NCI-H1694 treated with DMSO at 0.1 percent for 48 hours (cell line): ENCODE measurements at places on chromosomes 5 and 9.

GRCh38 chr9:101999441-101999840, 261.0 kb upstream of the GRIN3A start:
- DNase-seq = peak; percentile 87

DNA sequence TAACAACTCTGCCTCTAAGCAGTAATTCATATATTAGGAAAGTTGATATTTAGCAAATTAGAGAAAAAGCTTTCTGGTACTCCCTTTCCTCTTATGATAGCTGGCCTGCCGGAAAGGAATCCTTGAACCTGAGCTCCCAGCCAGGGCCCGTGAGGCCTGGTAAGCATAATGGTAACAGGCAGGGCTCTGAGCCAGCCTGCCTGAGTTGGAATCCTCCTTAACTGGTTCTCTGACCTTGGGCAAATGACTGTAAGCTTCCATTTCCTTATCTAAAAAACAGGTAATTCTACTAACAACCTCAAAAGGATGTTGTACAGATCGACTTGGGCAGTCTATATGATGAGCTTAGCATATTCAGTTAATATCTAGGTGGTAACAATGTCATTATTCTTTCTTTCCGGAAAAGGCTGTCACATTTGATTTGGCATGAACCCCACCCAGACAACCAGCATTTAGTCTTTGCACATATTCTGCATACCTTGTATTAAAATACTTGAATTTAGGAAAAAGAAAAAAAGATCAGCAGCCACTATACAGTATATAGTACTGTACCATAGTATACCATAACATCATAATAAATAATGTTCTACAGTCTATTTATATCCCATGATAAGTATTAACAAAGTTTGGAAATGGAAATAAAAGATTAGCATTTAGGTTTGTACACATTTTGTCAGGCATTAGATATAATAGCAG, 55.7 kb upstream of the MAP3K1 start:
- no peak for DNase-seq

GRCh38 chr5:172525996-172526360, 71.7 kb upstream of the SH3PXD2B start:
- no peak for DNase-seq

DNA sequence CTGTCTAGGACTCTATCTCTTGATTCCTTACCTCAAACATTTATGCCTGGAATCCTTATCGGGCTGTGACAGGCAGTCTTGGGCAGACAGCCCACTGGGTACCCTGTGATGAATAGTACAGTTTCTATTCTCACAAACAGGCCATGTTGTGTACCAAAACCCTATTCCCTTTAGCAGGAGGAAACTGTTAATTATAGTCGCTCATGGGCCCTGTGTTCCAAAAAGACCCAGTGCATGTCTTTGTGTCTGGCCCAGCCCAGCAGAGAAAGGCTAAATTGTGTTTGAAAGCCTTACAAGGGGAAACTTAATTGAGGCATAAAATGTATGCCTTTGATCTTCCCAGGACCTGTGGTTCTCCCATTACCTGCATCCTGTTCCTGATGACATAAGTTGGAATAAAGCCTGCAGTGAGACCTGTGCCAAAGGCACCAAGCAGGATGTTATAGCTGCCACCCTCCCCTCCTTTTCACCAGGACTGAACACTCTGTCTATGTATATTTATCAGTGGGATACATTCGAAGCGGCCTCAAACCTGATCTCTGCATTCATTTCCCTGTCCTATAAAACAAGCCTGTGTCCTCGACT, 43.3 kb downstream of the TLR4 start:
- DNase-seq = no peak

- DNase-seq = no peak
These were observed 282.1 kb downstream of the NFIB start for GRCh38 chr9:14031810-14032209.

- DNase-seq = no peak
These were observed 12.1 kb downstream of the TMEM245 start for GRCh38 chr9:109107402-109108240.

DNA sequence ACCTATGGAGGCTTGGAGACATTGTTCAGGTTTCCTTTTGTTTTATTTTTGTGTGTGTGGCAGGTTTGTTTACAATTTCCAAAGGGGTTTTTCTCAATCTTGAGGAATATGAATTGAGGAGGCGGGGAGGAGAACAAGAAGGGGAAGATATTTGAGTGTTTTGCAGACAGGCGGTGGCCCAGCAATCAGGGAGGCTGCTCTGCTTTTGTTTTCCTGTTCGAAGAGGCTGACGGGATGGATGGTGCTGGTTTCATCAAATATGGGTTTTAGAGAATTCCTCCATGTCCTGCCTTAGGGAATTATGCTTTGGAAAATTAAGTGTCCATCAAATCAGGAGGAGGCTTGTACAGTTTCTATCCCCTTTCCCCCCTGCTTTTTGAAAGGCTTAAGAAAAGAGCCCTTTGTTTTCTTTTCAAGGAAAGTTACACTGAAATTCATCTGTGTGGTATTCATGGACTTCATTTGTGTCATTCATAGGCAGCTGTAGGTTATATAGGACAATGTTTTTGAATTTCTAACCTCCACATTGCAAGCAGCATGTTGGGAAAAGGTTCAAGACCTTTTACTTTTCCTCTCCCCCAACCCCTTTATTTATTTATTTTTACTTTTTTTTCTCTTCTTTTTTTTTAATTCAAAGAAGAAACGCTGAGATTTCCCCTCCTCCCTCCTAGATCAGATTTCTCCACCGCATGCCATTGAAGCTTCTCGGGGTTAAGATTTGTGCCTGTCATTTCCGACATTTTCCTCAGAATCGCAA, 107.4 kb downstream of the ZNF462 start:
- no peak for DNase-seq

GRCh38 chr9:125763394-125763801, 16.2 kb downstream of the PBX3 start:
- peak; percentile 77 for DNase-seq

DNA sequence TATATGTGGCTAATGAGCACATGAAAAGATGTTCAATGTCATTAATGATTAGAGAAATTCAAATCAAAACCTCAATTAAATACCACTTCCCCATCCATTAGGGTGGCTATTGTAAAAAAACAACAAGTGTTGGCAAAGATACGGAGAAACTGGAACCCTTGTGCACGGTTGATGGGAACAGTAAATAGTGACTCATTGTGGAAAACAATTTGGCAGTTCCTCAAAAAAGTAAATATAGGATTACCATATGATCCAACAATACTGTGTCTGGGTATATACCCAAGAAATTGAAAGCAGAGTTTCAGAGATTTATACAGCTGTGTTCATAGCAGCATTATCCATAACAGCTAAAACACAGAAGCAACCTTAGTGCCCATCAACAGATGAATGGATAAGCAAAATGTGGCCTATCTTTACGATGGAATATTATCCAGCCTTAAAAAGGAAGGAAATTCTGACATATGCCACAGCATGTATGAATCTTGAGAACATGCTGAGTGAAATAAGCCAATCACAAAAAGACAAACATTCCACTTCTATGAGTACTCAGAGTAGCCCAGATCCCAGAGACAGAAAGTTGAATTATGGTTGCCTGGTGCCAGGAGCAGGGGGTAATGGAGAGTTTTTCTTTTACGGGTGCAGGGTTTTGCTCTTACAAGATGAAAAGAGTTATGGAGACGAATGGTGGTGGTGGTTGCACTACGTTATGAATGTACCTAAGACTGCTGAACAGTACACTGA, 41.4 kb upstream of the LRRC14B start:
- DNase-seq = peak; percentile 85

DNA sequence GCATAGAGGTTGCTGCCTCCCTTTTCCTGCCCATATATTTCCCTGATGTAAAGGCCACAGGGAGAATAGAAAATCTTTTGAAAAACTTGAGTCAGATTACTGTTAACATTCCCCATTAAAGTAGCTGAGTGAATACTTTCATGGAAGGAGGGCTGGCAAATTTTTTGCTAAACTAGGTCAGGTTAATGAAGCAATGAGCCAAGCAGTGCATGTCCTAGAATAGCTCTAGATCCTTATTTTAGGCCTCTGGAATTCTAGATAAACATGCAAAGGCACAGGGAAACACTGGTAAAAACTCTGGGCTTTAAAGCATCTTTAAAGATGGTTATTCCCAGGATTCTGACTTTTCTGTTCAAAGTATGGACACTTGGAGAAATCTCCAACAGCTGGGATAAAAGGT, 27.9 kb downstream of the TTC1 start:
- no peak for DNase-seq

DNA sequence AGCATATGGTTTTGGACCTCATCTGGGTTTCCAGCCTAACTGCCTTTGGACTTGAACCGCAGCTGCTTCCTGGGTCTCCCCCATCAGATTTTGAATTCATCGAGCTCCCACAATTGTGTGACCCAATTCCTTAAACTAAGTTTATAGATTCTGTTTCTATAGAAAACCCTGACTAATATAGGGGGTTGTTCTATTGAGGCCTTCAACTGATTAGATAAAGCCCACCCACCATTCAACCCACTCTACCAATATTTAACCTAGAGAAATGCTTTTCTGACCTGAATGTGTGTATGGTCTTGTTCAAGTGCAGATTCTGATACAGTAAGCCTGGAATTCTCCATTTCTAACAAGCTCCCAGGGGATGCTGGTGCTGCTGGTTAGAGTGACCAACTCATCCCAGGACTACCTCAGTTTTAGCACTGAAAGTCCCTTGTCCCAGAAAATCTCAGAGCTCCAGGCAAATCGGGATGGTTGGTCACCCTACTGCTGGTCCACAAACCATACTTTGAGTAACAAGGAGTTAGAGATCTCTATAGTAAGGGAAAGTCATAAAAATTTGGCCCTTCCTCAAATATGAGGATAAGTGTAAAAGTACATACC, 31.7 kb upstream of the GNE start:
- DNase-seq = no peak

DNA sequence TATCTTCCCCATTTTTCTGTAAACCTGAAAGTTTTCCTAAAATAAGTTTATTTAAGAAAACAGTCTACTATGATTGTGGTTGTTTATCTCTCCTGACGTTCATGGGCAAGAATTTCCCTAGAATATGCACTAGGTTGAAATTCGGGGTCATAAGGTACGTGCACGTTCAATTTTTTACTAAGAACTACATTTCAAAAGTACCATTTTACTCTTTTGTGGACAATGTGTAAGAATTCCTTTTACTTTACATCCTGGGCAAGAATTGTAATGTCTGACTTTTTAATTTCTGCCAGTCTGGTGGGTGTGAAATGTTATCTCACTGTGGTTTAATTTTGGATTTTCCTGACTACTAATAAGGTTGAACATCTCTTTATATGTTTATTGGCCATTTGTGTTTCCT, 12.4 kb downstream of the IL5 start:
- DNase-seq = no peak

- no peak for DNase-seq
These were observed 1923.4 kb upstream of the CDH9 start for GRCh38 chr5:28961816-28962215.

GRCh38 chr9:125346080-125346732, 84.6 kb downstream of the GAPVD1 start:
- DNase-seq = no peak

DNA sequence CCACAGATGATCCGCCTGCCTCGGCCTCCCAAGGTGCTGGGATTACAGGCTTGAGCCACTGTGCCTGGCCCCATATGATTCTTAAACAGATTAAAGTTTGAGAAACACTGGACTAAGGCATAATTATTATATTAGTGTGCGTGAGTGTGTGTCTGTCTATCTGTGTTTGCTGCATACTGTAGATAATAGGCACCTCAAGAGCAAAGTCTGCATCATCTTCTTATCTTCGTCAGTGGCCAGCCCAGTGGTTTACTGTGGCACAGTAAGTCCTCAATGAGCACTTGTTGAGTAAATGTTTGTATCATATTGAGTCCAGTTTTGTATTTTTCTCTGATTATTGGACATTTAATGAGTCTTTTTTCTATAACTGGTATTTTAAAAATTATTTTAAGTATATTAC, 81.7 kb downstream of the ITGA1 start:
- no peak for DNase-seq

- DNase-seq = no peak
These were observed 438 bp downstream of the NSUN2 start for GRCh38 chr5:6632324-6632887.

- no peak for DNase-seq
These were observed 36.8 kb upstream of the STARD4 start for GRCh38 chr5:111548992-111549649.

DNA sequence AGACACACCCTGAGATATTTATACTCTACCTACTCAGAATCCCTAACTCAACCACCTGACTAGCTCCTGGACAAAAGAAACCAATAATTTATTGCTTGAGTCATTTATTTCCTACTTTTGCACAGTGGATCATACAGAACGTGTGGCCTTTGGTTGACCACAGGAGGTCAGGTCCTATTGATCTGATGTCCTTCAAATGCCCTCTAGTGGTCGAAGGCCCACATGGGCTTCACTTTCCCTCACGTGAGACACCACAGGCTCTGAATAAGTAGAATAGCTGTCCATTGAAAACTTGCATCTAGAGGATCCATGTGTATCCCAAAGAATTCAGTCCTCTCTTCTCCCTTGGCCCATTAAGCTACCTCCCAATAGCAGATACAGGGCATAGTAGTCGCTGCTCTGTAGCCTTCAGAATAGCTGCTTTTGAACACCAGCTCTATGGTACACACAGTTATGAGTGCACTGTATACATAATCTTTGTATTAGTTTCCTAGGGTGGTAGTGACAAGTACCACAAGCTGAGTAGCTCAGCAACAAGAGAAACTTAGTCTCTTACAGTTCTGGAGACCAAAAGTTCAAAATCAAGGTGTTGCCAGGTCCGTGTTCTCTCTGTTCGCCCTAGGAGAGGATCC, 177.6 kb upstream of the SMARCA2 start:
- DNase-seq = peak; percentile 32

- DNase-seq = no peak
These were observed 139.2 kb upstream of the ATP10B start for GRCh38 chr5:160991205-160991604.

DNA sequence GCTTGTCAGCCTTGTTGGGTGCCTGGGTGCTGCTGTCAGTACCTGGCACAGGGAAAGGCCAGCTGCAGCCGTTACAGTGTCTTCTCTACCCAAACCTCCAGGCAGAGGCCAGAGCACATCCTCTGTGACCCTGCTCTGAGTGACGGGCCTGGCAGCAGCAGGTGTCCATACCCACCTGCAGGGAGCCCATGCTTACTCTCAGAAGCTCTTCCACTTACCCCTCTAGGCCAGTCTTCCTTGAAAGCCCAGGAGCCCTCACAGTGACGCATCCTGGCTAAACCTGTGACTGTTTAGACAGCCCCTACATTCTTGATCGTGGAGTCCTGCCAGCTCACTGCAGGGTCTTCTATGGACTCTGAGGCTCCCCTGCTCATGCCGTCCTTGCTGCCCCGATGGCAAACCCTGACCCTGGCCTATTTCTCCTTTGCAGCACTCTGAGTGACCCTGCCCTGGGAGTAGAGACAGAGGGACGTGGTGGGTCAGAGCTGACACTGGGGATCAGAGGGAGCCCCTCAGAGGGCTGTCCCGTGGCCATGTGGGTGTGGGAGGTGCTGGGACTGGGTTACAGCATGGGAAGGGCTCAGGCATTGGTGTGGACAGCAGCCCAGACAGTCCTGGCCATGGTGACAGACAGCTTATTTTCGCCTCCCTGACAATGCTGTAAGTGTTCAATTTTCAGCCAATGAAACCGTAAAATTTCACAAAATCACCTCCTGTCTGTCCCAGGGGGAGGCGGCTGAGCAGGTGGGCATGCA, 67.6 kb upstream of the RNF130 start:
- DNase-seq = no peak

GRCh38 chr9:99221266-99221620, 499 bp downstream of the ALG2 start:
- no peak for DNase-seq

GRCh38 chr5:92308679-92309078, 925.6 kb upstream of the ARRDC3 start:
- DNase-seq = no peak
